CD4-positive, alpha-beta T cell treated with Interleukin-21 for 1 hour (primary cell): ENCODE measurements at places on chromosomes 11 and 22.

DNA sequence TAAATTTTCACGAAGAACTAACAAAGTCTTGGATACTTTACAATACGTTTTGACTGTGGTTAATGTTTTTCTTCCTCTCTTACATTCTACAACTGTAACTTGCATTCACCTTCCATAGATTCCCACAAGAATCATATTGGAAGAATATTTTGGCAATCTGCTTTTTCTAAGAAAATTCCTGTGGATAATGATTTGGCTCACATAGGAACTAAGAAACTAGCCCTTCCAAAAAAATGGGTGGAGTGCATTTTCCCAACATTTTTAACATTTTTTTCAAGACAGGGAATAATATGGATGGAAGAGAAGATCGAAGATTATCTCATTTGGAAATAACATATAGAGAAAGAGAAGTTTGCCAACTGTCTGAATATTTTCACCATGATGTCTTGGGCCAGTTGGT is 256.9 kb upstream of the POU2AF2 start:
- DNase-seq, result no peak

- no peak for DNase-seq
Measured at GRCh38 chr11:17703951-17704350, 15.4 kb upstream of the MYOD1 start.

DNA sequence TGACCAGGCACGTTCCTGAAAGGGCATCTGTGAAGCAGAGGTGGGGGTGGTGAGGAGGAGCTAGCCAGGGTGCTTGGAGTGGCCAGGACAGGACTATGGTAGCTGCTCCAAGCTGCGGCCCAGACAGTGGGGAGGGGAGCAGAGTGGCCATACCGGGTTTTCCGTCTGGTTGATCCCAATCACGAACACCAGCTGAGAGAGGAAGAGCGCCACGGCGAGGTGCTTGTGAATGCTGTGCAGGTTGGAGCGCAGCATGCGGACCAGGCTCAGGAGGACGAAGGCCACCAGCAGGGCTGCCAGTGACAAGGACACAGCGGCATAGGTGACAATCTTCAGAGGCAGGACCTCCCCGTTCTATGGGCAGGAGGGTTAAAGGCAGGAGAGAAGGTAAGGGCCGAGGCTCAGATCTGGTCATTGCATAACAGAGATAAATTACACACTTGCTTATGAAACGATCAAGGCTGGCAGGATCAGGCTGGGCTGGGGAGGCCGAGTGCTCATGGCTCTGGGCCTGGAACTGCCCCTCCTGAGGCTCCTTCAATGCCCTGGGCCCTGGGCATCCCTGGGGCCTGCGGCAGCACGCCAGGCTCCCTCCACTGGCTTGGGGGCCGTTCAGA is 41.5 kb downstream of the TRMU start:
- DNase-seq, result no peak

GRCh38 chr11:105224482-105225253 is 85.1 kb upstream of the CARD18 start:
- no peak for DNase-seq

DNA sequence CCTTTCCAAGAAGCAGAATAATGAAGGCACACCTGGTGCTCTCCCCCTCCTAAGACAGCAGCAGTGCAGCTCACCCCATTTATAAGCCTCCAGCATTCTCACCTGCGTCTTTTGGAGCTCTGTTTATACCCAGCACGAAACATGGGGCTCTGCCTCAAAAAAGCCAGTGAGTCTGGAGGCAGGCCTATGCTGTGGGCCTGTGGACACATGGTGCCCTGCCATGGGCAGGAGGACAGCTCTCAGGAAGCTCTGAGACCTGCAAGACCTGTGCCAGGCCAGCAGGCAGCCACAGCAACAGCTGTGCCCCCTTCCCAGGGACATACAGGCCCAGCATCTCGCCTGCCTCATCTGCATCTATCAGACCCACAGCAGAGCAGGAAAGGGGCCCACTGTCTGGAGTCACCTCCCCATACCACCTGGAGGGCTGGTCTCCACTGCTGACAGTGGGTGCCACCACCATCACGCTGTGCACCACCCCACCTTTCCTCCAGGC is 64.2 kb downstream of the DGCR2 start:
- no peak for DNase-seq

- no peak for DNase-seq
Measured at GRCh38 chr11:122108192-122108799, 7.7 kb downstream of the BLID start.

- DNase-seq, result no peak
Measured at GRCh38 chr11:101305496-101305895, 175.9 kb upstream of the PGR start.

DNA sequence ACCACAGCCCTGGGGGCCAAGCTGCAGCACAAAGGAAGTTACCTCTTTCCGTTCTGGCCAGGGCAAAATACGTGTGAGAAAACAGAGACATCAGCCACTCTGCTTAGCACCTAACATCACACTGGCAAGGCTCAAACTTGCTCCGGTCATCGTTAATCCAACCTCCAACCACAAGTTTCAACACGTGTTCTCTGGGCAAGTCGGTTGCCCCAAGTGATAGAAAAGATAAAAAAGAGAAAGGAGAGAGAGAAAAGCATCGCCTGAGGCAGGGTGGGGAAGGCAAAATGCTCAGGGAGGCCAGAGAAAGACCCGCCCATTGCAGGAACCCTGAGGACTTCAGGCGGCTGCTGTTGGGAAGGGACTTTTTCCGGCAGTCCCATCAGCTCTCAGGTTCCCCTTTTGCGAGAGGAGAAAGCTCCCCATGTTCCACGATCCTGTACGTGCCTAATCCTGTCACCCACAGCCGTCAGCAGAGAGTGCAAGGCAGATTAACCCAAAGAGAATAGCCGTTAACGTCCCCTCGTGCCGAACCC is 18.5 kb upstream of the B4GALNT4 start:
- peak; percentile 28 for DNase-seq

- DNase-seq, result no peak
Measured at GRCh38 chr11:12459865-12460444, 82.6 kb downstream of the PARVA start.

- DNase-seq, result no peak
Measured at GRCh38 chr22:46598737-46599424, 21.3 kb upstream of the GRAMD4 start.

- no peak for DNase-seq
Measured at GRCh38 chr11:117203069-117203407, 3.9 kb downstream of the TAGLN start.

DNA sequence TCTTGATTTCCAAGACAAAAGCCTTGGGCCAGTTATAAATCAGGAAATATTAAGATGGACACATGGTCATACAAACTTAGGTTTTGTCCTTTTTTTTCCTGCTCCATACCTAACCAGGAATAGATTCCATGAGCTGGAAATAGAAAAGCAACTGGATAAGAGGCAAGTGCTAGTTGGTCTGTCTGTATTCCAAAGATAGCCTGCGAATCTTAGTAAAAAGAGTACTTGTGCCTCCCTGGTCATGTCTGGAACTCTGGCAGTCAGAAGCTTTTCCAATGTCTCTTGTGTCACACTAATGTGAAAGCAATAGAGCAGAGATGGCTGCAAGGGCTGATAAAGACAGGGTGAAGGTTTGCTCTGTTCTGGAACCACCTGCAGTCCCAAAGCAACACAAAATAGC is 590.2 kb upstream of the ANO5 start:
- no peak for DNase-seq

DNA sequence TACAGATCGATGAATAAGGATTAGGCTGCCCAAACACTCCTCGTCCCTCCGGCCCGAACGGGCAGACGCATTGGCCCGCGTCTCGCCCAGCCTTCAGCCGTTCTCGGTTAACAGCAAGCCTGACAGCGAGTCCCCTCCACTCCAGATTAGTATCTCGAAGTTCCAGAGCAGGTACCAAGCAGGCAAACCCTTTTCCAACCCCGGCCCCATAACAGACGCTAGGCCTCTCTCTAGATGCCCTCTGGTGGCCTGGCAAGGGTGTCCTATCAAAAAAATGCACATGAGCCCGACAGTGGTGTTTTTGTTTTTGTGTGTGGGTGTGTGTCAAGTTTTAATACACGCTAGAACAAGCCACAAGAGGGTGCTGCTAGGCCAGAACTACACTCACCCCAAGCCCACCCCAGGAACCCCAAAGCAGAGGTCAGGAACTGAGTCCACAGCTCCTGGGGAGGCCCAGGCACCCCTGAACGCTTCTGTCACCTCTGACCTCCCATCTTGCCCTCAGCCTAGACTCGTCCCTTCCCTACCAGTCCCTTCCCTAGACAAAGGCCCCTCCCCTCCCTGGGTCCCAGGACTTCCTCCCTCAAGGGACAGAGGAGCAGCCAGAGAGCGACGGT is 658 bp upstream of the ARFGAP2 start:
- peak; percentile 90 for DNase-seq

DNA sequence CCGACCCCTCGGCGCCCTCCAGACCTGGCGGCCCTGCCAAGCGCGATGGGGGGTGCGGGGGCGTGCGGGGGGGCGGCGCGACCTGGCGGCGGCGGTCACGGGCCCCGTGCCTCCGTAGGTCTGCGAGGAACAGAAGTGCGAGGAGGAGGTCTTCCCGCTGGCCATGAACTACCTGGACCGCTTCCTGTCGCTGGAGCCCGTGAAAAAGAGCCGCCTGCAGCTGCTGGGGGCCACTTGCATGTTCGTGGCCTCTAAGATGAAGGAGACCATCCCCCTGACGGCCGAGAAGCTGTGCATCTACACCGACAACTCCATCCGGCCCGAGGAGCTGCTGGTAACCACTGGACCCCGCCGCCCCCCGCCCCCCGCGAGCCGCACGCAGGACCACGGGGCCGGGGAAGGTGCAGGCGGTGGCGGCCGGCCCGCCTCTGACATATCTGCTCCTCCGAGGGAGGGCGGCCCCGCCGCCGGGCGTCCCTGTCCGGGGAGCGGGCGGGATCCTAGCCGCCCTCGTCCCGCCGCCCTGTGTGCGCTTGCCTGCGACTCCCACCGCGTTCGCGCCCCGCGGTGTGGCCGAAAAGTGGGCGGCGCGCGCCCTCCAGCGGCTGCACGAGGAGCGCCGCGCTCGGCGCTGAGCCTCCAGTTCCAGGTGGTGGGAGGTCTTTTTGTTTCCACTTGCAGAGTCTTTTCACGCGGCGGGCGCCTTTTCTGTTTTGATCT is 2.1 kb downstream of the CCND1 start:
- peak; percentile 76 for DNase-seq

DNA sequence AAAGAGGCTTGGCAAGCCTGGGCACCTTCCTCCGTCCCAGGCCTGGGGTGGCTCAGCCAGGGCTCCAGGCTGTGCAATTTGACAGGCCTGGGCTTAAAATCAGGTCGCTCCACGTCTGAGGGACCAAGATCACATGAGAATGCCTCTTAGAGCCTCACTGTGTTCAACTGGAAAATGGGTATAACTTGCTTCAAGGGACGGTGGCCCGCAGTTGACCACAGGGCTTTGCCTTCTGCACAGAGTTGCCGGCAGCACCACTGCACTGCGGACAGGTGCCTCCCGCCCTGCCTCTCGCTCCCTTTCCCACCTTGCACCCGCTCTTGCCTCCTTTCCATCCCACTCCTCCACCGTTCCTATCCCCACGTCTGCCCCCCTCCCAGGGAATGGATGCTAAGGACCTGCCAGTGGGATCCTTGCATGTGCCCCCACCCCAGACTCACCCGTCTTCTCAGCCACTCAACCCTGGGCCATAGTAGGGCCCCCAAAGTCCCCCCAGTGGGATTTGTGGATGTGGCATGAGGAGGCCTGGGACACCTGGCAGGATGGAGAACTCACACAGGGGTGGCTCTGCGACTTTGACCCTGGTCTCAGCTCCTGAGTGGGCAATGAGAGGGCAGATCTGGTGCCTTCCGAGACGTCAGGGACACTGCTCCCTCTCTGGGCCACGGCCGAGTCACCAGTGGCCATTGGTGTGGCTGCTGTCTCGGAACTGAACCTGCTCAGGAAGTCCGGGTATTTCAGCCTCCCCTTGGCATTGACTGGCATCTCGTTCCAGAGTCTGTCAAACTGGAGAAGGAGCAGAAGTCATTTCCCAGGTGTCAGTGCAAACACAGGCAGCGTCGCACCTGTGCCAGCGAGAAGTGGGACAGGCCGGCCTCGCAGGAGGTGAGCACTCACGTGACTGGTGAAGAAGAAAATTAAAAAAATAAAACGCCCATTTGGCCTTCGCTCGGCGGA is 128.0 kb downstream of the MPPED1 start:
- DNase-seq, result no peak

DNA sequence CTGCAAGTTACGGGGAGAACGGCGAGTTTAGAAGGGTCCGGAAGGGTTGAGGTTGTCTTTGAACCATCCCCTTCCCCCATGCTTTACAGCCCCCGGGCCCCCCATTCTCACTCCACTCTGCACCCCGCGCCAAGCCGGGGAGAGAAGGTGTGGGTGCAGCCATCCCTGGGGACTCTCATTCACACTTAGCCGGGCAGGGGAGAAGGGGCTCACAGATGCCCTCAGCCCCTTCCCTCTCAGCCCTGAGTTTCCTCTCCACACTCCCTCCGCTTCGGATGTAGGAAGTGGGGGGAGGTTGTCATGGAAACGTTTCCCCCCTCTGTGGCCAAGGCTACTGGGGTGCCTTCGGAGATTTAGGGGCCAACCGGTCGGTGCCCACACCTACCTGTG is 334 bp downstream of the CADM1 start:
- DNase-seq, result no peak

DNA sequence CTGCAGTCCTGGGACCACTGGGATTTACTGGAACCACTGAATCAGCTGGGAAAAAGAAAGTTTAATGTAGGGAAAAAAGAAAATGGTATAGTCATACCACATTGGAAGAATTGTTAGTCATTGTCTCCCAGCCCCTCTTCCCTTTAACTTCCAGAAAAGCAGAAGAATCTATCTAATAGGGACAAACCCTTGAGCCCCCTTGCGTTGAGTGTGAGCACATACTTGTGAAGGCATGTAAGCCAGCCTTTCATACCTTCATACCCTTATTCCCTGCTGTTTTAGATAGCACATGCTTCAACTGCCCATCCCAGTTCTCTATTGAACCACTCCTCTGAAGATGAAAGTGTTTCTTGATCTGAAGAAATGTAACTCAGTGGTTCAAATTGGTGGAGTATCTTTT is 6.6 kb downstream of the TREH start:
- DNase-seq, result no peak

DNA sequence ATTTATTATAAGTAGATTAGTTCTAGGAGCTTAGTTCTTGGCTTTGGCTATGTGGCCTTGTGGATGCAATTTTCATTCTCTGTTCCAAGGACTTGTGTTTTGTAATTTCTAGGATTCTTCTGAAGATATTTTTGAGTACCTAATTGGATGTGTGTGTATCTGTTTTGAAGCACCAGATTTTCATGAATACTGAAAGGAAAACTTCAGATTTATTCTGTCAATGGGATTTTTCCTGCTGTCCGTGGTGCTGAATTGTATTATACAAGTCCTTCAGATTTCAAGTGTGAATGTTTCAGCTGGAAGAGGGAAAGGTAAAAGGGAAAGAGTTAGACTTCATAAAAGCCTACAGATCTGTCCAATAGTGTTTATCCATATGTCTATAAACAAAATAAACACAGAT is 18.2 kb upstream of the SYN3 start:
- no peak for DNase-seq

DNA sequence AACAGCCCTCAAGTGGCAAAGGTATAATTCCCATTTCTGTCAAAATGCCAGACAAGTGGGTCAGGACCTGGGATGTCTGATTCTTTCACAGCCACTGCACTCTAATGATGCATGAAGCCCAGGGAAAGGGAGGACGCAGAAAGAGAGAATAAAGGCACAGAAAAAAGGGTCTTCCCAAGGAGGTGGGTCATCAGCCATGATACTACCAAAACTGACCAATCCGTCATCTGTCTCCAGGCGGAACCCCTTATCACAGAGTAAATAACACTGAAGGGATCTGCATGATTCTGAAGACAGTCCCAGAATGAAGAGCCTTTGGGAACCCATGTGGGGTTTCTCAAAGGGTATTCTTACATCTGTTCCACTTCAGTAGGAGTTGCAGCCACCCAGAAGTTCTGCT is 73.8 kb upstream of the OPCML start:
- DNase-seq, result no peak

- DNase-seq, result peak; percentile 83
Measured at GRCh38 chr11:795634-796564, 2.2 kb downstream of the SLC25A22 start.
